ENCODE measurements at places on chromosomes 4 and X. TPM values are rescaled to one million over a fixed set of nuclear protein-coding genes. Genes with fewer than 3 reads are reported as not detected.

Gene PLP1
- not detected for total RNA-seq

Gene IL1RAPL1
- total RNA-seq: 0.29 TPM

Gene PRDM5
- total RNA-seq: 8.2 TPM

Gene EDA2R
- total RNA-seq: 7.5 TPM

Gene PPBP
- not detected for total RNA-seq

Gene DMRTC1
- total RNA-seq: not detected

Gene RPA4
- total RNA-seq: 4.5 TPM

Gene SRPK3
- not detected for total RNA-seq

Gene GAGE12H
- total RNA-seq: not detected

Gene UGT2B7
- total RNA-seq: not detected

Gene UGT2B17
- not detected for total RNA-seq

Gene GAGE12C
- total RNA-seq: not detected

Gene FGF13
- total RNA-seq: 43.1 TPM

Gene GAB3
- total RNA-seq: 18.0 TPM

Gene HERC6
- 6.7 TPM for total RNA-seq

Gene RBPJ
- 62.1 TPM for total RNA-seq

Gene HSFX3
- not detected for total RNA-seq

Gene GAGE12G
- total RNA-seq: not detected

Gene SLC9B1
- 0.57 TPM for total RNA-seq

Gene TRMT10A
- 5.2 TPM for total RNA-seq

Gene ZNF711
- 3.9 TPM for total RNA-seq

Gene LDOC1
- 6.2 TPM for total RNA-seq

Gene DCX
- total RNA-seq: not detected

Gene SOD3
- total RNA-seq: not detected

Gene HTRA3
- total RNA-seq: 4.6 TPM

Gene FAM47E
- total RNA-seq: not detected

Gene KLHL15
- 5.9 TPM for total RNA-seq

Gene PAK3
- 0.29 TPM for total RNA-seq

Gene ELF2
- 39.8 TPM for total RNA-seq

Gene RS1
- total RNA-seq: not detected

Gene YTHDC1
- total RNA-seq: 36.6 TPM

Gene RBM47
- total RNA-seq: 0.10 TPM

Gene TCEAL2
- total RNA-seq: not detected

Gene HEPH
- 1.3 TPM for total RNA-seq

Gene PHKA1
- 6.5 TPM for total RNA-seq

Gene CT47A1
- total RNA-seq: not detected

Gene TASL
- not detected for total RNA-seq

Gene SLC49A3
- 8.5 TPM for total RNA-seq

Gene ABCG2
- 40.2 TPM for total RNA-seq

Gene TBX22
- not detected for total RNA-seq

Gene FMR1NB
- total RNA-seq: not detected

Gene ESX1
- 0.29 TPM for total RNA-seq

Gene IGFBP7
- total RNA-seq: 307 TPM

Gene TEX13D
- not detected for total RNA-seq

Gene TIGD4
- 0.19 TPM for total RNA-seq

Gene POLN
- 2.0 TPM for total RNA-seq

Gene BTC
- total RNA-seq: 0.10 TPM
